Aorta (tissue), 5 donors: ENCODE measurements at places on chromosomes 7 and 10. TPM values are rescaled to one million over a fixed set of nuclear protein-coding genes. Genes with fewer than 3 reads are reported as not detected.

- H3K27me3 ChIP-seq = no peaks in the 10 kb centered on the region
- no peak overlapping the region for H3K4me3 ChIP-seq
- no peaks in the 10 kb centered on the region for H3K4me1 ChIP-seq
- H3K36me3 ChIP-seq = no peaks in the 10 kb centered on the region
- no peak for DNase-seq
These were observed 399.6 kb downstream of the DPP6 start for GRCh38 chr7:154451480-154452457.

TMEM254 gene
- total RNA-seq = 8.1 TPM

ARPC1A gene
- 106 TPM for total RNA-seq

DNA sequence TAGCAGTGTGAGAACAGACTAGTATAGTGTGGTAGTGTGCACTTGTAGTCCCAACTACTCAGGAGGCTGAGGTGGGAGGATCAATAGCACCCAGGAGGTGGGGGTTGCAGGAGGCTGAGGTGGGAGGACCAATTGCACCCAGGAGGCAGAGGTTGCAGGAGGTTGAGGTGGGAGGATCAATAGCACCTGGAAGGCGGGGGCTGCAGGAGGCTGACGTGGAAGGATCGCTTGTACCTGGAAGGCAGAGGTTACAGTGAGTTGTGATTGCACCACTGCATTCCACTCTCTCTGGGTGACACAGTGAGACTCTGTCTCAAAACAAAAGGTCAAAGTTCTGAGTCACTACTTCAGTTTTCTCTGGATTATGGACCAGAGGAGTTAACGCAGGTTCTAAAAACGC, 22.6 kb upstream of the DIP2C start:
- no peak overlapping the region for H3K27ac ChIP-seq
- H3K4me3 ChIP-seq = no peak overlapping the region
- no peaks in the 10 kb centered on the region for H3K4me1 ChIP-seq
- H3K36me3 ChIP-seq = no peaks in the 10 kb centered on the region
- no peak for DNase-seq
- H3K27me3 ChIP-seq = no peaks in the 10 kb centered on the region

DNA sequence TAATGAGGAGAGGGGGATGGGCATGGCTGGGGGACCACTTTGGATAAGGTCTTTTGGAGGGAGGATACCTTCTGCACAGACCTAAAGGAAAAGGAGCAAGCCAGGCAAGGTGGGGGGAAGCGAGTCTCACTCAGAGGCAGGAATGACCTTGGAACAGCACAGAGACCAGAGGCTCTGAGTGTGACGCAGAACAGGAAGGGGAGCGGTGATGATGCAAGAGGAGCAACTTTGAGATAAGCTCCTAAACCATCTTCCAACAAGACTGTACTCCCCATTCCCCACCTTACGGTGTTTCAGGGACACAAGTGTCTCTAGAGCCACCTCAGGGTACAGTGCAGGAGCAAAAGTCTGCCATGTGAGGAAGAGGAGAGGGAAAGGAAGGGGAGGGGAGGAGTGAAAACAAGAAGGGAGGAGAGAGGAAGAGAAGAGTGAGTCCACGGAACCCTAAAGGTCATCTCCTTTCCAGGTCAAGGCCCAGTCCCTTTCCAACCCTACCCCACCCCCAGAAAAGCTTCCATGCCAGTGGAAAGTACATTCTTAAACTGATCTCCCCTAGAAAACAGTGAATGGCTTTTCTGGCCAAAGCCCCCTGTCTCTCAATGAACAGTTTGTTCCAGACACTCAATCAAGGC, 54.1 kb downstream of the JAZF1 start:
- H3K27ac ChIP-seq = no peak overlapping the region
- DNase-seq = no peak
- no peaks in the 10 kb centered on the region for H3K4me1 ChIP-seq
- H3K36me3 ChIP-seq = no peaks in the 10 kb centered on the region
- no peaks in the 10 kb centered on the region for H3K27me3 ChIP-seq

DNA sequence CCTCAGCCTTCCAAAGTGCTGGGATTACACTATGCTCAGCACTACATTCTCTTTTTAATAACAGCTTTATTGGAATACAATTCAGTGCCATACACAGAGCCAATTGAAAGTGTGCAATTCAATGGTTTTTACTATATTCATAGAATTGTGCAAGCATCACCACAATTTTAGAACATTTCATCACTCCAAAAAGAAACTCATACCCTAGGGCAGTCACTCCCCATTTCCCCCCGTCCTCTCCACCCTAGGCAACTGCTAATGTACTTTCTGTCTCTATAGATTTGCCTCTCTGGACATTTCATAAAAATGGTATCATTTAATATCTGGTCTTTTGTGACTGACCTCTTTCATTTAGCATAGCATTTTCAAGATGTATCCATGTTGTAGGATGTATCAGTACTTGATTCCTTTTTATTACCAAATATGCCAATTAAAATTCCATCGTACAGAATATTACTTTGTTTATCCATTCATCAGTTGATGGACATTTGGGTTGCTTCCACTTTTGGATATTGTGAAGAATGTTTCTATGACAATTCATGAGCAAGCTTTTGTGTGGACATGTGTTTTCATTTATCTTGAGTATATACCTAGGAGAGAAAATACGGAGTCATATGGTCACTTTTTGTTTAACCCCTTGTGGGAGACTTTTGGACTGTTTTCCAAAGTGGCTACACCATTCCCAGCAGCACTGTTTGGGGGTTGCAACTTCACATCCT, 6.3 kb upstream of the XPNPEP1 start:
- H3K27ac ChIP-seq = no peak overlapping the region
- no peak for DNase-seq
- H3K4me3 ChIP-seq = no peak overlapping the region
- no peaks in the 10 kb centered on the region for H3K27me3 ChIP-seq

GRCh38 chr7:129664029-129665012, 52.8 kb downstream of the NRF1 start:
- H3K27ac ChIP-seq = no peak overlapping the region
- H3K4me3 ChIP-seq = no peak overlapping the region
- no peaks in the 10 kb centered on the region for H3K4me1 ChIP-seq

DNA sequence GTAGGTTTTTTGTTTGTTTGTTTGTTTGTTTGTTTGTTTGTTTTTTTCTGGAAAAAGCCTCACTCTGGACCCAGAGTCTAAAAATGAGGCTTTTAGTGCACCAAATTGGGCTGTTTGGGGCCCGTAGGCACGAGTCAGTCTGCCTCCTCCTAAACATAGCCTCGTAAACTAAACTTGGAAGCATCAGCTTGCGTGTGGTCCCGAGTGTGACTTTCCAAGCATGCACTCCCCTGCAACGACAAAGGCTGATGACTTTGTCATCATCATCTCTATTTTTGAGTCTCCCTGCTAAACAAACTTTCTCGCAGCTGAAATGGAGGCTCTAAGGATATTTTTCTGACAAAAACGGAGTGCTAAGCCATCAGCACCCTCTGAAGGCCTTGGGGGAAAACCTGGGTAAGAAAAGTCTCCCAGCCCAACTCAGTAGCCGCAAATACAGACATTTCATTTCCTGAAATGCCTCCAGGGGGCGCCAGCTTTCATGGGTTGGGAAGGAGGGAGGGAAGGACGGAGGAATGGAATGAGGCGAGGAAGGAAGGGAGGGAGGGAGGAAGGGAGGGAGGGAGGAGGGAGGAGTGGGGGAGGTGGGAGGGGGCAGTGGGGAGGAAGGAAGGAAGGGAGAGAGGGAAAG, 245.9 kb downstream of the KCNMA1 start:
- H3K27ac ChIP-seq = peak overlapping the region; percentile 94
- H3K4me1 ChIP-seq = peaks cover 7% of the 10 kb centered on the region

SPOCK2 gene
- 7.3 TPM for total RNA-seq

FAM221A gene
- total RNA-seq = 8.5 TPM

FAM131B gene
- 2.8 TPM for total RNA-seq

- H3K4me3 ChIP-seq = no peak overlapping the region
- no peaks in the 10 kb centered on the region for H3K4me1 ChIP-seq
- H3K27ac ChIP-seq = no peak overlapping the region
- no peaks in the 10 kb centered on the region for H3K27me3 ChIP-seq
- no peaks in the 10 kb centered on the region for H3K36me3 ChIP-seq
These were observed 3.8 kb downstream of the RTKN2 start for GRCh38 chr10:62264702-62265436.

ADAM22 gene
- total RNA-seq = 6.0 TPM

DNA sequence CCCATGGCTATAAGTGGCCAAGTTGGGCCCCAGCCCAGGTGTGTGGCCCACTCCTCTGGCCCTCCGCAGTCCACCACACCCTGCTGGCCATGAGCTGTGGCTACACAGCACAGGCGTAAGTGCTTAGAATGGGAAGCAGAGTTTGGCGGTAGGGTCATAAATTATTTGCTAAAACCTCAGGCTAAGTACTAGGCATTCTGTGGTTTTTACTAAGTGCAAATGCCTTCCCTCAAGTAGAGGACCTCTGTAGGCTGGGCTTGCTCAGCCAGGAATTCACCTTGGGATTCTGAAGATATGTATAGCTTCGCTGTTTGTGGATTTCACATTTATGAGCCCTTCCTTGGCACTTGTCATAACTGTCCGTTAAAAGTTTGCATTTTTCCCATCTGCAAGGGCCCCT, 44.8 kb upstream of the LOXL4 start:
- DNase-seq = no peak
- H3K27ac ChIP-seq = no peak overlapping the region
- no peak overlapping the region for H3K4me3 ChIP-seq
- H3K27me3 ChIP-seq = no peaks in the 10 kb centered on the region

GRCh38 chr7:86966916-86967315, 92.5 kb downstream of the ELAPOR2 start:
- no peak overlapping the region for H3K27ac ChIP-seq
- DNase-seq = no peak
- H3K4me3 ChIP-seq = no peak overlapping the region
- peaks cover 1% of the 10 kb centered on the region for H3K4me1 ChIP-seq

HMX2 gene
- not detected for total RNA-seq

DNA sequence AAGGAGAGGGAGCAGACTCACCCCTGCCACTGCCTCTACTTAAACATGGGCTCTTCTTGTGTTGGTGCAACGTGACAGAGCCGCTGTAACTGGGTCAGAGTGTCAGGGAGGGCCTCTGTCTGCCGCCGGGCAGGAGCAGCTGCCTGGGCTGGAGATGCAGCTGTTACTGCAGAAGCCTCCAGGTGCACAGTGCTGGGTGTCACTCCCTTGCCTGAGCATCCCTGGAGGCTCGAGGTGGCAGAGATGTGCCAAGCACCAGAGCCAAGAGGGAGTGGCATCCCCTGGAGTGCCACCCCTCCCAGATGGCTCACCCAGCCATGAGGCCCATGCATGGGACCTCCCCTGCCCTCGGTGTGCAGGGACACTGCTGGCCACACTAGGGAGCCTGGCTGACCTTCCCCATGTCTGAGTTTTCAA, 145.7 kb downstream of the PRPF18 start:
- H3K36me3 ChIP-seq = no peaks in the 10 kb centered on the region
- no peak overlapping the region for H3K4me3 ChIP-seq
- H3K27ac ChIP-seq = no peak overlapping the region
- H3K4me1 ChIP-seq = no peaks in the 10 kb centered on the region

PON1 gene
- not detected for total RNA-seq

- H3K4me1 ChIP-seq = no peaks in the 10 kb centered on the region
- H3K36me3 ChIP-seq = no peaks in the 10 kb centered on the region
- no peak overlapping the region for H3K4me3 ChIP-seq
- DNase-seq = no peak
- no peak overlapping the region for H3K27ac ChIP-seq
- no peaks in the 10 kb centered on the region for H3K27me3 ChIP-seq
These were observed 27.4 kb upstream of the GDI2 start for GRCh38 chr10:5840314-5841307.

DNA sequence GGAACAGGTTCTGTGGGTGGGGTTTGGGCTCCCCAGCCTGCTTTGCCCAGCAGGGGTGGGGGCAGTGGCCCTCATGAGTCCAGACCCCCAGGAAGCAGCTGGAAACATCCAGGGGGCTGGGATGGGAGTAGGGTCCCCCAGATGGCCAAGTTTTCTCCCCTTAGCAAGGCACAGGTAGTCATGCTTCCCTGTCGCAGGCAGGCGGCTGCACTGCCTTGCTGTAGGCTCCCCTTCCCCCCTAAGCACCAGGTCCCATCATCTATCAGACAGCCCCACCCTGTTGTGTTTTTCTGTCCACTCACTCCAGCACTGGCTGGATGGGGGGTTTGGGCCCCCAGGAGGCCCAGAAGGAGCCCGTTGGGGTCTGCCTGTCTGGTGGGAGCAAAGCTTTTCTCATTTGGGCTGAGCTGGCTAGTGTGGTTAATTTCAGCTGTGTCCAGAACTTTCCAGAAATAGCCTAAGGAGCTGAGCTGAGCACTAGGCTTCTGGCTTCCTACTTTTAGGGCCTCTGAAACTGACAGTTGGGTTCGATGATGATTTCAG, 7.9 kb downstream of the BRI3 start:
- H3K27me3 ChIP-seq = no peaks in the 10 kb centered on the region
- no peak overlapping the region for H3K27ac ChIP-seq
- H3K4me1 ChIP-seq = no peaks in the 10 kb centered on the region
- no peak for DNase-seq
- H3K36me3 ChIP-seq = peaks cover 7% of the 10 kb centered on the region

DNA sequence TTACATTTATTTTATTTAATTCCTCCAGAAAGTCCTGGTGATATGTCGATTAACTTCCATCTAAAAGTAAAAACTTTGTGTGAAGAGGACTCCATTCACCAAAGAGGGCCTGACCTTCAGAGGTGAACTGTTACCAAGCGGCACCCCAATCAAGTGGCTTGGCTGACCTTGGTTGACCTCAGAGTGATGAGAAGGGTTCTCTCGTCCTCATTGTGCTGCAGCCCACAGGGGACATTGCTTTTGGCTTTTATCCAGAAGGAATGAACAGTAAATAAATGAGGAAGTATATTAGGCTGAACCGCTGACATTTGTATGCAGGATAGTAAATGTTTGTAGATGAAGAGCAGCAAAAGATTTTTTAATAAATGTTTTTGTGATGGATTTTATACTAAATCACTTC, 172.4 kb upstream of the MKI67 start:
- no peaks in the 10 kb centered on the region for H3K4me1 ChIP-seq
- H3K36me3 ChIP-seq = no peaks in the 10 kb centered on the region
- H3K27me3 ChIP-seq = no peaks in the 10 kb centered on the region
- no peak overlapping the region for H3K4me3 ChIP-seq
- DNase-seq = no peak
- no peak overlapping the region for H3K27ac ChIP-seq
